Amniotic epithelial cell (primary cell): ENCODE measurements at places on chromosomes 5 and 9.

GRCh38 chr5:171750311-171750788, 35.3 kb upstream of the SMIM23 start:
- no peak for DNase-seq

DNA sequence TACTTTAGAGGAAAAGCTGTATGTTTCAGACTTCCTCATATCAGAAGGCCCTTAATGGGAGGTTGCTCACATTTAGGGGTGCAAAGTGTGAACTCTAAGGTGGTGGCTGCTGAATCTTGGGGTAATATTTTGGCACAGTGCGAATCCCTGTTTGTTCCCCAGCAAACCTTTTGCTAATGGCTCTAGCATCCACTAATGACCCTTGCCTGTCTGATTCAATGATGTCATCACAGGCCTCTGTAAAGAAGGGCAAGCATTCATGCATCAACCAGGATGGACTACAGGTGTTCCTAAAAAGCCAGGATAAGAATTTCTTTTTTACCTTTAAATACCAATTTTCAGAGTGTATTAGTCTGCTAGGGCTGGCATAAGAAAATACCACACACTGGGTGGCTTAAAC, 20.4 kb downstream of the TMEM171 start:
- DNase-seq = no peak

DNA sequence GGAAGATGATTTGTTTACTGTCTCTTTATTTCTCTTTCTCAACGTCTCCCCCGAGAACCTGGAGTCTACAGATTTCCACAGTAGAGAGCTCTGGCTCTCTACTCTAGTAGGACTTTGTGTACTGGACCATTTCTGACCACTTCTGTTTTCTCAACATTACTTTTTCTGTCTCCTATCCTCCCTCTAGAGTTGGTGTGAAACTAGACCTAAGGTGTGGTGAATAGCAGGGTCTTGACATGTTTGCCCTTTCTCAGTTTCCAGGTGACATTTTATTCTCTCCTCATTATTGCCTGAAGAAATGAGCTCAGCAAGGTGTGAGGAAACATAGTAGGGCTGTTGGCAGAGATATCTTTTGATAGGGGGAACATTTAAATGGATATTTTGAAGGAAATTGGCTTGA, 62.1 kb upstream of the IL6ST start:
- DNase-seq = no peak

DNA sequence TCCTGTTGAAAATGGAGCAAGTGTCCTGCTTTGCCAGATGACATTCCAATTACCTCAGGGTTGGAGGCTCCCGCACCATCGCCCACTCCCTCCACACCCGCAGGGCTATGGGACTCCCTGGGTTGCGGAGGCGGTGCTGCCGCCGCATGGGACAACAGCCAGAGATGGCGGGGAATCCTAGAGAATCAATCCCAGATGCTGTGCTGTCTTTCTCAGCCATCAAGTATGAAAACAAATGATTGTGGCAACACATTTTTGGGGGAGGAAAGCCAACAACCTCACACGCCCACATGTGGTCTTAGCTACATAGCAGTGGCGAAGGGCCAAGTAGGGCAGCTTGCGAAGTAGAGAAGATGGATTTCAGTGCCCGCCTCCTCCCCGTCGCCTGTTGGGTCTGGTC, 46.7 kb downstream of the IL31RA start:
- DNase-seq = peak; percentile 96

DNA sequence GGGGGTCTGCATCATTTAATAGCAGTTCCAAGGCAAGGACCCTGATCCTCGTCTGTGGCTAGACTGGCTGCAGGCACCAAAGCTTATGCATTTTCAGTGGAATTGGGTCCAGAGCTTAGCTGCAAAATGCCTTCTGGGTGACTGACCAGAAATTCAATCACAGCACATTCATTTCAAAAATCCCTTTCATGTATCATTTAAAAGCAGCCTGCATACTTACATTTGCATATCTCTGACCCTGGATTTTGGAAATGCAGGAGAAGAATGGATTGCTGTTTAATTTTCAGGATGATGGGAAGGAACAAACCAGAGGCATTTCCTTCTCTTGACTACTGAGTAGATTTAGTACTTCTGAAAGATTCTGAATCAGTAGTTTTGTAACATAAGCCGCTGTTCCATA, 122.8 kb downstream of the PPP2R2B start:
- DNase-seq = no peak

GRCh38 chr9:7946458-7946857, 146.9 kb upstream of the DMAC1 start:
- DNase-seq = no peak

DNA sequence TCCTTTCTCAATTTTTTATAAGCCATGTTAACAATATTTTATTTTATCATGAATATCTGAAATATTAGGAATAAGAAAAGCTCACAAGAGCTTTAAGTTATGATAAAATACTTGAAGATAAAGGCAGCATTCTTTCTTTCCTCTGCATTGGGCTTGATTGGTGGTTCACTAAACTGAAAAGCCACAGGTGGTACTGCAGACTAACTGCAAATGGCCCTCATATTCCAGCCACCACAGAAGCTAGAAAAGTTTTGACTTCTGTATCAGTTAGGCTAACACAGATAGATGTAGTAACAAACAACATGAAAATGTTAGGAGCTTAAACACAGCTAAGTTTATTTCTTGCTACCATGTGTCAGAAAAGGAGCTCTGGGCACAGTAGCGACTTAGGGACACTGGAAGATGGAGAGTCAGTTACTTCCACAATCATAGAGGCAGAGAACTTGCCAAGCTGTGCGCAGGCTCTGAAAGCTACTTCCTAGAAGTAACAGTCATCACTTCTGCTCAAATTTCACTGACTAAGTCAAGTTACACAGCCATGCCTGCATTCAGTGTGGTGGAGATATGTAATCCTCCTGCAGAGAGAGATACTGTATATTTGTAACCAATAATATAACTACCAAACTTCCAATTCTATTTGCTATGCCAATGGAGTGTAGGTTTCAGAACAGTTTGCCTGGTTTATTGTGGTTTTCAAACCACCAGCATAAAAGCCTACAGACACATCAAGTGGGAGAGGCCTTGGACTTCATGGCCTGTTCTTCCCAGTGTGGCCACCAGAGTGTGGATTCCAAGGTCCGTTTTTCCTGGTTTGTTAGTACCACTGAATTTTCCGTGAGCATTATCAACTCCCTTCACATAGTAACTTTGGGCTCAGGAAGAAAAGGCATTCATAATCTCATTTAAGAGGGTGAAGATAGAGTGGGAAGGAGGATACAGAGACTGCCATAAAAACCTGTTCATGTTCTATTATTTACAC, 268.3 kb downstream of the PJA2 start:
- DNase-seq = no peak

DNA sequence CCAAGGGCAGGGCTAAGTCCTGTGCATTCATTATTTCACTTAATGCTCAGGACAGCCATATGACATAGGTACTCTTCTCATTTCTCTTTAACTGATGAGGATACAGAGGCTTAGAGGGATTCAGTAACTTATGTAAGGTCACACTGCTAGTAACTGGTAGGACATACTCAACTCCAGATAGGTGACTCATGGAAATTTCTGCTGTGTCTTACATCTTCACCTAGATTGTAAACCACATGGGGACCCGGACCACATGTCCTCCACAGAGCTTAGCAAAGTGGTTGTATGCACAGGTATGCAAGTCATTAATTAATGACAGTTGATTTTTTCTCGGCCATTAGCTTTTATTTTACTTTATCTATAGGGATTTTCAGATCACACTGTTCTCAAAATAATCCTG, 29.3 kb downstream of the SLC1A1 start:
- DNase-seq = no peak

DNA sequence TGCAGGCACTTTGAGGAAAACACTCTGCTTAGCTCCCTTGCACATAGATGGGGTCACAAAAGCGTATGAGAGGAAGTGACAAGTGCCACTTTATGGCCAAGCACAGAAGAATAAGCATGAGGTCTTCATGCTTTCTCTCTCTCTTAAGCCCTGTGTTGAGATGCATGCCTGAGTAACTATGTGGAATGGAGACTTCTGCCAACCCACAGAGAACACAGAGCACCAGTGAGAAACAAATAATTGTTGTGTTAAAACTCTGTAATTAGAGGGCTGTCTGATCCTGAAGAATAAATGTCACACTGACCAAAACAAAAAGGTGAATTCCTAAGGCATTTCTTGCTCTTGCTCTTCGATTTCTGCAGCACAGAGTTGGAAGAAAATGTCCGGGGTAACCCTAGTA, 488.5 kb downstream of the CTNND2 start:
- DNase-seq = no peak
